Uterus (tissue), 4 donors: ENCODE measurements at places on chromosomes 7 and 10.

DNA sequence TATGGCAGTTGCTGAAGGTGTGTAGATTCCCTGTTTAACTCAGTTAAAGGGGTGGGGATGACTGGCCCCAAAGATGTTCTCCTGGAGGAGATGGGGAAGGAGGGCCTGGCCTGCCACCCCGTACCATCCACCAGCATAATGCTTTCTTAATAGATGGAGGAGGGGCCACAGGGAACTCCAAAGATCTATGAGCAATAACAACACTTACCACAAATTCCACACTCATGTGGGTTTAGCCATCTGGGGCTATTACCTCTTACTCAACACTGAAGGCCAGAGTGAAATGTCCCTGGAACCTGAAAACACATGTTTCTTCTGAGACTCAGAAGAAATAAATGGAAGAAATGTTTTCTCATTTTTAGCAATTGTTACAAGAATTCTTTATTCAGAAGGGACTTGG lies 259.0 kb downstream of the CXCL12 start:
- H3K36me3 ChIP-seq: no peaks in the 10 kb centered on the region
- no peaks in the 10 kb centered on the region for H3K27me3 ChIP-seq
- H3K27ac ChIP-seq: no peak overlapping the region

GRCh38 chr7:44711528-44711927 lies 37.1 kb upstream of the ZMIZ2 start:
- H3K4me3 ChIP-seq: no peak overlapping the region
- no peaks in the 10 kb centered on the region for H3K4me1 ChIP-seq
- H3K27ac ChIP-seq: no peak overlapping the region
- no peaks in the 10 kb centered on the region for H3K36me3 ChIP-seq

- H3K27ac ChIP-seq: no peak overlapping the region
- H3K27me3 ChIP-seq: no peaks in the 10 kb centered on the region
- no peaks in the 10 kb centered on the region for H3K36me3 ChIP-seq
- no peaks in the 10 kb centered on the region for H3K4me1 ChIP-seq
- H3K4me3 ChIP-seq: no peak overlapping the region
- DNase-seq: no peak
Measured at GRCh38 chr10:69974551-69975155, 78.0 kb upstream of the MACROH2A2 start.

DNA sequence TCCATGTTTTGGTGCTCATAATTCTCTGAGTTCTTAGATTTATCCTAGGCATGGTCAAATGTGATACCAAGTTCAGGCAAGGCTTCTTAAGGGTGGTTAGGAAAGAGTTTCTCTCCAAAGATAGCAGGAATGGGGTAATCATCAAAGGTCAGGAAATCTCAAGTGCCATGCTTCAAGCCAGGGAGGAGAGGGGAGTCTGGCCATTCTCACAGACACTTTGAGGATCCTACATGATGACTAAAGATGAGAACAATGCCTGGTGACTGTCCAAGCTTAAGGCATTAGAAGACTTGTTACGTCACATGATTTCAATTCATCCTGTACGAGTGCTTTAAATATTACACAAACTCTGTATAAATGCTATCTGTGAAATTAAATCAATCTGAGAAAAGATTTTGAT lies 59.4 kb downstream of the POM121L12 start:
- no peaks in the 10 kb centered on the region for H3K36me3 ChIP-seq
- no peak overlapping the region for H3K4me3 ChIP-seq
- no peak for DNase-seq
- no peaks in the 10 kb centered on the region for H3K4me1 ChIP-seq
- H3K27ac ChIP-seq: no peak overlapping the region

DNA sequence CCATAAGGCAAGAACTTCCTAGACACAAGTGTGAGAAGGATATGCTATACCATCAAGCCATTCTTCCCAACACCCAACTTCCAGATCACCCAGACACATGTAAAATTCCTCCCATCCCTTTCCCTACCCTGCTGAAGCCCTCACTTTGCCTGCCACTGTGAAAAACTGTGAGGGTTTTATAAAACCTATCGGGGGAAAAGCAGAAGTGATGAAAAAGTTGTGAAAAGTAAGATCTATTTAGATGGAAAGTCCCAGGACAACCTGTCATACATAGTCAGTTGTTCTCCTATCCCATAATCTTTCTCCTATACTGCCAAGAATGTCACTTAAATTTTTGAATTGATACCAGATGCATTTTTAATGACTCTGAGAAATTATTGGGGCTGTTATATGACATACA lies 39.0 kb upstream of the PPP3CB start:
- H3K36me3 ChIP-seq: no peaks in the 10 kb centered on the region
- H3K4me3 ChIP-seq: no peak overlapping the region
- no peak for DNase-seq
- H3K27me3 ChIP-seq: no peaks in the 10 kb centered on the region

GRCh38 chr10:1074748-1075308 lies 18.6 kb downstream of the WDR37 start:
- no peak overlapping the region for H3K4me3 ChIP-seq
- DNase-seq: no peak
- no peaks in the 10 kb centered on the region for H3K27me3 ChIP-seq
- H3K27ac ChIP-seq: no peak overlapping the region

GRCh38 chr7:28314841-28315240 lies 97.5 kb upstream of the CREB5 start:
- no peaks in the 10 kb centered on the region for H3K4me1 ChIP-seq
- no peaks in the 10 kb centered on the region for H3K27me3 ChIP-seq
- no peak for DNase-seq
- no peaks in the 10 kb centered on the region for H3K36me3 ChIP-seq
- H3K27ac ChIP-seq: no peak overlapping the region

DNA sequence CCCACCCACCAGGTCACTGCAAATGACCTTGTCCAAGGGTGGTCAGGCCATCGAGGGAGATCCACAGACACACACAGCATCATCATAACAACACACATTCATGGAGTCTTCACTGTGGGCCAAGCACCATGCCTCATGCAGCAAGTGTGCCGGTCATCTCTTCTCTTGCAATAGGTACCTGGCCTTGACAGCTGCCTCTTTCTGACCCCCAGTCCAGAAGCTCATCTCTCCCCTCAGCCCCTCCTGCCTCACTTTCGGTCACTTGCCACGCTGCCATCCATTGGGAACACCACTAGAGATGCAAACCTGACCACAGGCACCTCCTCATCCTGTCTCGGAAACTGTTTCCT lies 75.9 kb downstream of the OAT start:
- no peaks in the 10 kb centered on the region for H3K36me3 ChIP-seq
- no peak overlapping the region for H3K27ac ChIP-seq
- DNase-seq: no peak
- H3K4me3 ChIP-seq: no peak overlapping the region
